ENCODE measurements at places on chromosomes 12 and 14.
A peak's percentile ranks its signal among the peaks of the same experiment; 100 is the strongest.

GRCh38 chr12:76032043-76032981, 736 bp upstream of the PHLDA1 start:
- H3K27me3 ChIP-seq, result no peaks in the 10 kb centered on the region
- peak overlapping the region; percentile 94 for H3K27ac ChIP-seq
- DNase-seq, result no peak

DNA sequence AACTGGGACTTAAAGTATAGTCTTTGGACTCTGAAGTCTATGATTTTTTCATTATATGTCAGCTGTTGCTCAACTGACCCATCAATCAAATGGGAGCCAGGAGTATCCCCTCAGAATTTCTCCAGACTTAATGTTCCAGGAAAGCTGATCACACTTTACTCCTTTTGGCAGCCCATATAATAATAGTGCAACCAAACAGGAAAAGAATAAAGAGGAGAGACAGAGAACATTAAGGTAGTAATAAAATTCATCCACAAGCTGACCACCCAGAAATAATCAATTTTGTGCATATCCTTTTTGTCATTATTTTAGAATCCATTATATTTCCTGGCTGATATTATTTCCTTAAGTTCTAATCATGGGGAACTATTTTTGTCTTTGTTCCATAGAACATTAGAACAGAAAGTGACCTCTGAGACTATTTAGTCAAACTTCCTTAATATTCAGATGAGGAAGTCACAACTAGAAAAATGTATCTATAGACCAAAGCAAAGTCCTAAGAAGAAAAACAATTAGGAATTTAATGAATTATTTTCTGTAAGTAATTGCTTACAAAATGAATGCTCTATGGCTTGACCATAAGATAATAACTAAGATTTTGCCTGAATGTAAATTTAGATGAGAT, 238.1 kb upstream of the SEL1L start:
- H3K36me3 ChIP-seq, result no peaks in the 10 kb centered on the region
- no peak for DNase-seq
- H3K4me3 ChIP-seq, result no peak overlapping the region

DNA sequence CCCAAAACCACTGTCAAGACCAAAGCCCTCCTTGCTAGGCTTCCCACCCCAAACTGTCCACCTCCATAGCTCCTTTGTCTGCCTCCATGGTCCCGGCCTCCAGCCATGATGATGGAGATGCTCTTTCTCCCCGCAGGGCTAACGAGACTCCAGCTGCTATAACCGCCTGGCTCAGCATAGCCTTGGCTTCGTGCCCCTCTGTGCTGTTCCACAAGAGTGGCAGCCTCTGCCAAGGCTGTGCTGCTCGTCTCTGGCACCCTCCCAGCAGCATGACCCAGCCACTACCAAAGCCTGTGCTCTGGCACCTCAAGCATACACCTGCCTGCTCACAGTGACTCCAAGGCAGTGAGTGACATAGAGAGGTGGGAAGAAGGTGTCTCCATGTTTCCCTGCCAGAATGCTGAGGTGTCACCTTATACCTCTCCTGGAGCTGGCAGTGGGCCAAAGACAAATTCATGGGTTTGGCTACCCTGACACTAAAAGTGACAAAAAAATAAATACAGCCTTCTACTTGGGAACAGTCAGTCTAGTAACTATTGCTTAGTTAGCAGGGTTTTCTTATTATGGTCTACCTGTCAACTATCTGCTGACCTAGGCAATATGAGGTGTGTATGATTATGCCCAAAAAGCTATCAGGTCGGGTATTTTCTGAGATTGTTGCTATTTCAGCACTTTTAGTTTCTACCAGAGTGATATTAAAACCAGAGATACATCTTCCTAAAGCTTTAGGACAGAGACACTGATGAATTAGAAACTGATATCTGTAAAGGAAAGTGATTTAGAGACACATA, 16.1 kb upstream of the KRT73 start:
- H3K4me1 ChIP-seq, result peaks cover 3% of the 10 kb centered on the region
- H3K27ac ChIP-seq, result no peak overlapping the region
- H3K4me3 ChIP-seq, result no peak overlapping the region
- no peaks in the 10 kb centered on the region for H3K36me3 ChIP-seq

DNA sequence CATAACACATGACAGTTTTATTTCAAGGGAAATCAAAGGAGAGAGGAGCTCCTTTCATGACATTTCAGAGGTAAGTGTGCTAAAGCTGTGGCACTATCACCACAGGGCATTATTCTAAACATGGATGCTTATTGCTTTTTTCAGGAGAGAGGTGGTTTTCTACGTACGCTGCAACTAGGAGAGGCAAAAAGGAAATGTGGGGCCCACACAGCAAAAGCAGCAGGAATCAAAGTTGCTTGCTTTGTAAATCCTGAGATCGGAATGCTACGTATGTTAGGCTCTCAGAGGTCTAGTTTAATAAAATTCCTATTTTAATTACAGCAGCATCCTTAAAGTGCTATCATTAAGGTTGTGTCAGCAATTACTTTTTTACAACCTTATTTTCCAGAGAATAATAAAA, 55.0 kb upstream of the GRIP1 start:
- no peaks in the 10 kb centered on the region for H3K4me1 ChIP-seq
- no peaks in the 10 kb centered on the region for H3K36me3 ChIP-seq
- no peak overlapping the region for H3K27ac ChIP-seq
- DNase-seq, result no peak
- no peak overlapping the region for H3K4me3 ChIP-seq

GRCh38 chr14:89014569-89014850, 190.1 kb downstream of the TTC8 start:
- DNase-seq, result no peak
- no peak overlapping the region for H3K4me3 ChIP-seq
- peaks cover 16% of the 10 kb centered on the region for H3K4me1 ChIP-seq
- H3K27ac ChIP-seq, result no peak overlapping the region

DNA sequence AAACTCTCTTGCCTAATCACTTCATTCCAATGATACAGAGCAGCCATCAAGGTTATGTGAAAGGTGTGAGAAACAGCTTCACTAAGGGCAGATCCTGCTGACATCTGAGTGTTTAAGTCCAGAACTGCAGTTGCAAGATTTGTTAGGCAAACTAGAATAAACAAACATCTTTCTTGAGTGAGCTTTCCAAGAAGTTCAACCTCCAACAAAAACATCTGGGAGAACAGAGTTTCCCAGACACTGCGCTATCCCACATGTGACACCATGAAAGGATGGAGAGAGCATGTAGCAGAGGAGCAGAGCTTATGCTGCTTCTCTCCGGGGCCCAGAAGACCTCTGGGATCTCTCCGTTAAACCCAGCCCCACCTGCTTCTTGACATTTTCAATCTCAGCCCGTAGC, 5.6 kb downstream of the KRT76 start:
- no peak overlapping the region for H3K27ac ChIP-seq
- peaks cover 37% of the 10 kb centered on the region for H3K27me3 ChIP-seq
- H3K4me3 ChIP-seq, result no peak overlapping the region
- no peak for DNase-seq
- no peaks in the 10 kb centered on the region for H3K4me1 ChIP-seq

GRCh38 chr14:22882529-22883172, 371 bp upstream of the REM2 start:
- H3K36me3 ChIP-seq, result peaks cover 11% of the 10 kb centered on the region
- DNase-seq, result no peak
- H3K27me3 ChIP-seq, result no peaks in the 10 kb centered on the region
- H3K27ac ChIP-seq, result peak overlapping the region; percentile 82

DNA sequence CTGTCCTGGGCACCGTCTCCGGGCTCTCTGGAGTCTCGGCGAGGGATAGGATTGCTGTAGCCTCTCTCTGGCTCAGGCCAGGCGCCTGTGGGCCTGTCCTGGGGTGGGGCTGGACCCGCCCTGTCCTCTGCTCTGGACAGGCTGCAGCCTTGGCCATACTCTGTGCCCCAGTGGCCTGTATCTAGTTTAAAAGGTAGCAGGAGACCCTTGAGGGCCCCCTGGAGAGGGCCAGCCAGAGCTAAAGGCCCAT, 1.8 kb downstream of the KIF26A start:
- peak overlapping the region; percentile 85 for H3K4me3 ChIP-seq
- no peak overlapping the region for H3K27ac ChIP-seq
- no peak for DNase-seq
- no peaks in the 10 kb centered on the region for H3K36me3 ChIP-seq

DNA sequence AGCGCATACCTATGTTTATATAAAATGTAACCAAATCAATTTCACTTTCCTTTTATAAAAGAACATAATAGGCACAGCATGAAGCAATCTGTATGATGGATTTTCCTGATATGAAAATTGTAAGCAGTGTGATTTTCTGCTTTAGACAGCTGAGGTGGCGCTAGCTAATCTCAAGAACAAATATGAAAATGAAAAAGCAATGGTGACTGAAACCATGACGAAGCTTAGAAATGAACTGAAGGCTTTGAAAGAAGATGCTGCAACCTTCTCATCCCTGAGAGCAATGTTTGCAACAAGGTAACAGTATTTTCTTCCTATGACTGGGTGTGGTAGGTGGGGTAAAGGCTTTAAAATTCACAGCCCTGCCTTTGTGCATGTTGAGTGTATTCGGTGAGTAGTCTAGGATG, 65.0 kb upstream of the FGD4 start:
- H3K27me3 ChIP-seq, result no peaks in the 10 kb centered on the region
- H3K27ac ChIP-seq, result no peak overlapping the region
- no peaks in the 10 kb centered on the region for H3K4me1 ChIP-seq
- no peak for DNase-seq

GRCh38 chr14:36313206-36313605, 7.2 kb downstream of the MBIP start:
- no peak overlapping the region for H3K27ac ChIP-seq
- no peak for DNase-seq
- no peaks in the 10 kb centered on the region for H3K27me3 ChIP-seq
- H3K36me3 ChIP-seq, result peaks cover 30% of the 10 kb centered on the region
- H3K4me1 ChIP-seq, result peaks cover 13% of the 10 kb centered on the region
- H3K4me3 ChIP-seq, result no peak overlapping the region

DNA sequence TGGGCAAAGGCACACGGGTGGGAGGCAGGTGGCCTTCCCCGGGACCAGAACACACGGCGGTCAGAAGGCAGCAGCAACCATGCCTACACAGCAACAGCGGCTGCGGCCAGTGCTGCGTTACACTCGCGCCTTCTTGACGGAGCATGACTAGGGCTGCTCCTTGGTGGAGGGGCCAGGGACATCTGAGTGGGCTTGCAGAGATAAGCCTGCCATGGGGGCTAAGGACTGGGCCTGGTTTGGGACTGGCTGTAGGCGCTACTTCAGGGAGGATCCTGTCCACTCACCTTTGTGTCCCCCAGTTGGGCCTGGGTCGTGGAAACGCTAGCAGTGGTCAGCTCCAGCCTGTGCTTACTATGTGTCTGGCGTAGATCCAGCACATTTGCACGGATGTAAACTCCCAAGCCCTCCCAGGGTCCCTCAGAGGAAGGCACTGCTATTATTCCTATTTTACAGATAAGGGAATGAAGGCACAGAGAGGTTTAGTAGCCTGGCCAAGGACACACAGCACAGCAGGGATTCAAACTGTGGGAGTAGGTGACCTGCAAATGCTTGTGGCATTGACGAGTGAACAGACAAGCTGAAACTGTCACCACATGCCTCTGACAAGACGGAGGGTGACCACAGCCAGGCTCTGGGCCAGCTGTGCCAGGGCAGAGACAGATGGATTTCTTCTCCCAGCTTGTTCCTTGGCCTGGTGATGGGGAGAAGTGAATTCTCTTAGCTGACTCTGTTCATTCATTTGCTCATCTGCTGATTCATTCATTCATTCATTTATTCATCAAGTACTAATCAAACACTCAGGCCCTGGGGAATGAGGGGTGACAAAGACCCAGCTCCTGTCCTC, 31.9 kb upstream of the DLK1 start:
- no peaks in the 10 kb centered on the region for H3K36me3 ChIP-seq
- H3K4me1 ChIP-seq, result peaks cover 57% of the 10 kb centered on the region
- H3K27me3 ChIP-seq, result peaks cover 31% of the 10 kb centered on the region

DNA sequence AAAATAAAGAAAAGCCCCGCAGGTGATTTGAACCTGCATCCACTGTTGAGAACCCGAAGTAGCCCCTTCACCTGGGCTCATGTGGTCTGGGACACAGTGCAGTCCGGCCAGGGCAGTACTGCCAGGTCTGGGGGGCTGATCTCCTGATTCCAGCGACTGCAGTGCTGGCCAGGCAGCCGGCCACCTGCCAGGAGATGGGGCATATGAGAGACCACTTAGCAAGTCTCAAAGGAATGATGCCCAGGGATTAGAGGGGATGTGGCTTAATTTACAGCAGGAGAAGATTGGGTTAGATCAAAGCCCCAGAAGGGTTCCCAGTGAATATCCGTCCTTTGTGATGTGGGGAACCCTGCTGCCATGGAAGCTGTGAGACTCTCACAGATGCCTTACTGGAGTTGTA, 113.3 kb downstream of the PRMT8 start:
- no peak overlapping the region for H3K27ac ChIP-seq
- no peak for DNase-seq
- peaks cover 67% of the 10 kb centered on the region for H3K27me3 ChIP-seq
- H3K4me3 ChIP-seq, result no peak overlapping the region

DNA sequence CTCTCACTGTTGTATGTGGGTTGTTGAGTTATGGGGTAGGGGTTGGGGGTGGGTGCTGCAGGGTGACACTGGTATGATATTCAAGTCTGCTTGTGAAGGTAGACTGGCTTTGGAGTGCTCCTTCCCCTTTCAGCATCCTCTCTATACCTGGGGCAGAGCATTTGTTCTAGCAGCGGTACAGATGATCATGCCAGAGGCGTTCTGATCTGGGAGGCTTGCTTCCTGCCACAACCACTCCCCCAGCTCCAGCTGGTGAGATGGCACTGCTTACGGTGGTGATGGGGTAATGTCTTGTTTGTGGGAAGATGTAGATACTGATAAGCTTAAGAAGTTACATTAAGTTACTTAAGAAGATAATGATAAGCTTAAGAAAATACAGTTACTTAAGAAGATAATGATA, 131.8 kb downstream of the ERC1 start:
- no peak for DNase-seq
- no peaks in the 10 kb centered on the region for H3K4me1 ChIP-seq
- peaks cover 28% of the 10 kb centered on the region for H3K36me3 ChIP-seq
- H3K4me3 ChIP-seq, result no peak overlapping the region
- no peaks in the 10 kb centered on the region for H3K27me3 ChIP-seq

- DNase-seq, result no peak
- H3K4me3 ChIP-seq, result no peak overlapping the region
- H3K4me1 ChIP-seq, result peaks cover 12% of the 10 kb centered on the region
Observed at GRCh38 chr12:5742258-5742657, 202.8 kb downstream of the ANO2 start.
